ENCODE measurements at places on chromosomes 16 and 17. TPM values are rescaled to one million over a fixed set of nuclear protein-coding genes. Genes with fewer than 3 reads are reported as not detected.

The FN3K gene
- 4.7 TPM for total RNA-seq

The GSPT1 gene
- total RNA-seq: 123 TPM

The ZNF652 gene
- 35.5 TPM for total RNA-seq

The MT3 gene
- total RNA-seq: 2.5 TPM

The KLHL10 gene
- not detected for total RNA-seq

The KCNAB3 gene
- total RNA-seq: 9.8 TPM

The ZNF19 gene
- total RNA-seq: 2.0 TPM

The STH gene
- total RNA-seq: not detected

The KRTAP4-1 gene
- not detected for total RNA-seq

The USB1 gene
- total RNA-seq: 59.6 TPM

The MEIOB gene
- total RNA-seq: not detected

The IRF8 gene
- 17.5 TPM for total RNA-seq

The CSH2 gene
- not detected for total RNA-seq

The NPTX1 gene
- 107 TPM for total RNA-seq

The WNK4 gene
- total RNA-seq: 0.15 TPM

The BCKDK gene
- total RNA-seq: 24.6 TPM

The OR3A3 gene
- total RNA-seq: not detected

The OSGIN1 gene
- 0.51 TPM for total RNA-seq

The UTS2R gene
- not detected for total RNA-seq

The MMP25 gene
- 93.9 TPM for total RNA-seq

The KRT14 gene
- total RNA-seq: not detected
